ENCODE measurements at places on chromosomes 1 and 21. TPM values are rescaled to one million over a fixed set of nuclear protein-coding genes. Genes with fewer than 3 reads are reported as not detected.

DNA sequence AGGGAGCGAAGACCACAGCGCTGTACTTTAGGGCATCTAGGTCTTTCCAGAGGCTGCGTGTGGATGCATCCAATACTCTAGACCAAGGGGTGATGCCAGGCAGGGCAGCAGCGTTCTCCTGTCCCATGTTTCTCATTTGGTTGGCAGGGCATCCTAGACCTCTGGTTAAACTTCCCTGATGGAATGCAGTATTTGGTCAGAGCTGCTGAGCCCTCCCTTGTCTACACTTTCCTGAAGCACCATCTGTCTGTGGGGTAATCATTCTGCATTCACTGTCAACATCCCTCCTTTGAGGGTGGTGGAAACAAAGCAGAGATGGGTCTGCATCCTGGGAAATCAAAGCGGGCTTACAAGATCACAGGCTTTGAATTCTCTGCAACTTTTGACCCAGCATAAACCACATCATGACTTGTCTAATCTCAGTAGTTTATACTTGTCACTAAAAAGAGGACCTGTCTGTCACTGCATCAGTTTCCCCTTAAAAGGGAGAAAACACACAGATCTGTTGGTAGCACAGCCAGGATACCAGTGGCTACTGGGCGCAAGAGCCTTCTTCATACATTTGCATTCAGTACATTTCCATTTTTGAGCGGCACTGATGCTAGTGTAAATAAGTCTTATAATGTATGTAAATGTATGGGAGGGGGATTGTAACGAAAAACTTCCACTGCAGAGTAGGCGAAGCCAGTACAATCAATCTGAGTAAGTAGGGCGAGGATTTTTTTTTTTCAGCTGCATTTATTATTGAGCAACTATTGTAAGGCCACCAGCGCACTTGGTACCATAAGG is 106.3 kb downstream of the GALNT2 start:
- H3K4me3 ChIP-seq: no peak overlapping the region
- H3K4me1 ChIP-seq: peaks cover 27% of the 10 kb centered on the region
- no peak for DNase-seq
- no peaks in the 10 kb centered on the region for H3K27me3 ChIP-seq
- H3K36me3 ChIP-seq: no peaks in the 10 kb centered on the region
- no peak overlapping the region for H3K27ac ChIP-seq

DNA sequence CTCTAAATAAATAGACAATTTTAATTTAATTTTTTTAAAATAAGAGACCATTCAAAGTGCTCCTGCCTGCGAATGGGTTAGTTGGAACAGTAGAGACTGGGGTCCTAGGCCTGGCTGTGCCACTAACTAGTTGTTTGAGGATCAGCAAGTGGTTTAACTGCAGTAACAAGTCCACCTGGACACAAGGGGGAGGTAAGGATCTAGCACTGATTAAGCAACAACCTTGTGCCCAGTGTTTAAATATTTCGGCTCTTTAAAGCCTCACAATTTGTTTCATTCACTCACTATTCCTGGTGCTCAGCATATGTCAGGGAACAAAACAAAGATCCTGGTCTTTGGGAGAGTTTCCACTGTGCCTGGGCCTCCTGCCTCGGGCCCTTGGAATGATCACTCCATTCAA is 1.6 kb upstream of the AGT start:
- H3K27me3 ChIP-seq: no peaks in the 10 kb centered on the region
- H3K36me3 ChIP-seq: no peaks in the 10 kb centered on the region
- H3K27ac ChIP-seq: no peak overlapping the region
- no peak for DNase-seq
- no peak overlapping the region for H3K4me3 ChIP-seq
- no peaks in the 10 kb centered on the region for H3K4me1 ChIP-seq

DNA sequence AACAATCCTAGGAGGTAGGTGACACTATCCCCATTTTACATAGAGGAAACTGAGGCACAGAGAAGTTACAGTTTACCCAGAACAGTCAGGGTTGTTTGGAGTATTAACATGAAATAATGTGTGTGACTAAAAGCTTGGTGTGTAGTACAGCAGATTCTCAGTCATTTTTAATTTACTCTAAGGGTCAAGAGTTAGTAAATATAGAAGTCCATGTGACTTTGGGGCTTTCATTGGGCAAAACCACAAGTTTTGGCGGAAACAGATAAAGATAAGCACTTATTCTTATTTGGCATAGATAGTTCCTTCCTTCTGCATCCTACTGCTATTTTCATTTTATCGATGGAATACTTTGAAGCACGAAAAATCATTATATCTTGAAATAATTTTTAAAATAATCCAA is 128.5 kb downstream of the DNM3 start:
- no peaks in the 10 kb centered on the region for H3K4me1 ChIP-seq
- H3K4me3 ChIP-seq: no peak overlapping the region
- H3K27me3 ChIP-seq: no peaks in the 10 kb centered on the region
- no peak overlapping the region for H3K27ac ChIP-seq
- H3K36me3 ChIP-seq: no peaks in the 10 kb centered on the region

The FAM167B gene
- 1.5 TPM for total RNA-seq

DNA sequence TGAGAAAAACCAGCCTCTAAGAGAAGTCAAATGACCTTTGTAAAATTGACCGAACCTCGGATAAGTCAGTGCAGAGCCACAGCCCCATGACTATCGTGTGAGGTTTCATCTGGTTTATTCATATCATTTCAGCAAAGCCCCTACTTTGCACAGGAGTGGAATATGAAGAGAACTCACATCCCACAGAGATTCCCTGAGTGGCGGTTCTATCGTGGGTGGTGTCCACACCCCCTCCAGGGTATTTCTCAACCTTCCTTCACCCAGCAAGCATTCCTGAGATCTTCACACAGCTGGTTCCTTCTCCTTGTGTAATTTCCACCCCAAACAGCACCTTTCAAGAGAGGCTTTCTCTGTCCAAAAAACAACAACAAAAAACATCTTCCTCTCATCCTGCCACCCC is 47.5 kb downstream of the EVA1C start:
- no peaks in the 10 kb centered on the region for H3K27me3 ChIP-seq
- H3K36me3 ChIP-seq: no peaks in the 10 kb centered on the region

The CD1D gene
- total RNA-seq: 1.4 TPM
